AG20443 (cell line): ENCODE measurements at places on chromosomes 5 and 9.

- no peak for DNase-seq
Measured at GRCh38 chr9:2991292-2991691, 147.4 kb upstream of the PUM3 start.

GRCh38 chr9:127347831-127348776 lies 48.9 kb upstream of the SLC2A8 start:
- DNase-seq: peak; percentile 78

DNA sequence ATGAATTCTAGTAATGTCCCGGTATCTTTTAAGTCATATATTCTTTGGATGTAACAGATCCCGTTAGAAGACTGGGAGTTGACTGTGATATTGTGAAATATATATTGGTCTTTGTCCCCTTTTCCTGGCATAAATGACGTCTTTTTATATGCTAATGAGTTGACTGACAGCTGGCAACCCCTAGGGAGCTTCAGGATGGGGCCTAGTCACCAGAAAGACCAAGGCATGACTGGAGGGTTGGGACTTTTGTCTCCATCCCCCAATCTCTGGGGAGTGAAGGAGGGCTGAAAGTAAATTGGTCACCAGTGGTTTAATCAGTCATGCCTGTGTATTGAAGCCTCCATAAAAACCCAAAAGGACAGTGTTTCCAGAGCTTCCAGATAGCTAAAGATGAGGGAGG lies 241.6 kb downstream of the PJA2 start:
- DNase-seq: no peak

DNA sequence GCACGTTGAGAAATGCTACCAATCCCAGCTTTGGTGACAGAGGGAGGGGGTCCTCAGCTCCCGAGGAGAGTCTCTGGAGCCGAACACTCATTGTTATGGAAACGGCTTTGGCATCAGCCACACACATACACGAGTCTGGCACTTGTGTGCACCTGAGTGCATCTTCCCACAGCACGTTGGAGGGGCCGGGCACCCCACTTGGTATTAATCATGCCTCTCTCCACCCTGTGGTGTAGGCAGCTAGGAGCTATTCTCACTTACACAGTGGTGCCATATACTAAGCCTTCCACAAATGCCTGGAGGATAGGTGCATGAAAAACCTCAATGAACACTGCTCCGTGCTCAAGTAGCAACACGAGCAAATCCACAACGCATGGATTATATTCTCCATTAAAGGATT lies 133.9 kb upstream of the PANK3 start:
- no peak for DNase-seq

DNA sequence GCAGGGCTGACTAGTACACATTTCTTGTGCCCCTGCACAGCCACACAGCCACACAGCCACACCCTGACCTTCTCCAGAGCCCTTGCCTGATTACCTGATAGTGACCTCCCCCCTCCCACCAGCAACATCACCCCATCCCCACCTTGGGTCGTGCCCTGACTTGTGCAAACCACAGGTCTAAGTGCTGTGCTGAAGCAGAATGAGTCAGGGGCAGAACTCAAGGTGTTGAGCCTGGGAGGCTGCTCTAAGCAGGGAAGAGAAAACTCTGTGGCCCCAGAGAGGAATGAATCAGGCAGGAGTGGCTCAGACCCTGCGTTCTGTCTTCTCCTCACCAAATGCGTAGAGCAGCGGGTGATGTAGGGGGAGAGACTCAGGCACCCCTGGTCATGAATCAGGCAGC lies 24.3 kb upstream of the FAT2 start:
- DNase-seq: no peak

DNA sequence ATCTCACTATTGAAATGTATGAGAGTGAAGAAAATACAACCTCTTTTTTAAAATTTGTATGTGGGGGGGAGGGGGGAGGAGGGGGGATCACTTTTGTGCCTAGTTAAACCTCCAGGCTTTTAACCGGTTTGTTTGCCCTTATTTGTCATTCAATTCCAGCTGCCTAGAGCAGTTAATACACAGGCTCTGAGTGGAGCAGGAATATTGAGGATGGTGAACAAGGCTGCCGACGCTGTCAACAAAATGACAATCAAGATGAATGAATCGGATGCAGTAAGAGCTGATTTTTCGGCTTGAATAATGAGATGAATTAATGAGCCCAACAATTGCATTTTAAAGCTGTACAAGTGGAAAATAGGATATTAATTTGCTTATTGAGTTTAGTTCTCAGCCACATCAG lies 28.7 kb upstream of the SNX24 start:
- DNase-seq: no peak

- DNase-seq: no peak
Measured at GRCh38 chr9:86091477-86091876, 7.9 kb downstream of the GOLM1 start.

DNA sequence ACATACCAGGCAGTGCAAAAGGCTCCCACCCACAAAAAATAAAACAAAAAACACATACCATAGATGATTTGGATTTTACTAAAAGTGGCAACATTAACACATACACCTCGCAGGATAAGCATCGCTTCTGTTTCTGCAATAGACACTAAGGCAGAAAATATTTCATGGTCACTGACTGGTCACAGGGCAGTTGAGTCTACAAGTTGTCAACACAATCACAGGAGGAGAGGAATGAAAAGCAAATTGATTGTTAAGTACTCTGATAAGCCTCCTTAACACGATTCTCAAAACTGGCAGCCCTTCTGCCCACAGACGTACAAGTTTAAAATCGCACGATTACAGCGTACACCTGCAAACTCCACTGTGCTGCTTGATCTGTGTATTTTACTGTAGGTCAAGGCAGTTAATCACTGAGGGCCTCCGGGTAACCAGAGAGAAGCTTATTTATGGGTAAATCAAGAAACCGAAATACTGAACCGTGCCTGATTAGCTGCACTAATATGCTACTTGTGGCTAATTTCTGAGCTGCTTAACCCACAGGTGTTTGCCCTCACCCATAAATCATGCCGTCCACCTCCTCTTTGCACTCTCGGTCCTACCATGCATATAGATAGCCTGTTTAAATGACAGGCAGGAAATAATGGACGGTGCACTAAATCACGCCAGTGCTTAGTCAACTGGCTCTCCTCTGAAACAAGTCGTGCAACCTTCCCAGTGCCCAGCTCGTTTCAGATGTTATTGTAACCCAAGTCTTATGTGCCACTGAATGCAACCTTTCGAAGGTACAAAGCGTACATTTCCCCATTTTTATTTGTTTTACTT lies 659.4 kb upstream of the ADAMTS16 start:
- no peak for DNase-seq

GRCh38 chr5:56110646-56111403 lies 116.1 kb upstream of the IL6ST start:
- DNase-seq: peak; percentile 25

DNA sequence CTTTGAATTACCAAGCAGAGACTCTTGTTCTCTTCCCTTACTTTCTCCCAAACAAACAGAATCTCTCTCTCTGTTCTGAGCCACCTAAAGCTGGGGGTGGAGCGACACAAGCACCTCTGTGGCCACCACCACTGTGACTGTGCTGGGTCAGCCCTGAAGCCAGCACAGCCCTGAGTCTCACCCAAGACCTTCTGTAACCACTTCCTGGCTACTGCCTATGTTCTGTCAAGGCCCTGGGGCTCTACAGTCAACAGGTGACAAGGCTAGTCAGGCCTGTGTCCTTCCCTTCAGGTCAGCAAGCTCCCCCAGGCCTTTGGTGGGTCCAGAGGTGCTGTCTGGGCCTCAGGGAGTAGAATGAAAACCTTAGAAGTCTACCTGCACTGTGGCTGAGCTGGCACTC lies 26.1 kb upstream of the SLC28A3 start:
- DNase-seq: no peak

- peak; percentile 12 for DNase-seq
Measured at GRCh38 chr9:5608298-5609225, 20.3 kb upstream of the RIC1 start.

- no peak for DNase-seq
Measured at GRCh38 chr9:31519826-31520225, 864.6 kb upstream of the ACO1 start.

GRCh38 chr5:87916320-87916719 lies 352.3 kb downstream of the TMEM161B start:
- DNase-seq: no peak

GRCh38 chr5:139368613-139369012 lies 14.5 kb downstream of the SLC23A1 start:
- DNase-seq: no peak

DNA sequence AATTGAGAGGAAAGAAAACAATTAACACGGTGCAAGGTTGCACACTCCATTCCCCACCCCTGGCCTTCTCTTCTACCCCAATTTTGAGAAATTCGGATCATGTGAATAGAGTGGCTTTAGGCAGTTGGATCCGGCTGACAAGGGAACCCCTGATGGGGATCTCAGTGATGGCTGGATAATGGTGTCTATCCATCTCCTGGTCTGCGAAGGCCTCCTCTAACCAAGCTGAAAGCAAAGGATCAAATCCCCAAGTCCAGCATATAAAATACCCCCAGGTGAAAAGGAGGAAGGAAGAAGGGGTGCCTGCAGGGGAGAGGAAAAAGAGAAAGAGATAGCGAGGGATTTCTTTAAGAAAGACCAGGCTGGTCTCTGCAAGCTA lies 16.0 kb downstream of the NR2F1 start:
- no peak for DNase-seq

DNA sequence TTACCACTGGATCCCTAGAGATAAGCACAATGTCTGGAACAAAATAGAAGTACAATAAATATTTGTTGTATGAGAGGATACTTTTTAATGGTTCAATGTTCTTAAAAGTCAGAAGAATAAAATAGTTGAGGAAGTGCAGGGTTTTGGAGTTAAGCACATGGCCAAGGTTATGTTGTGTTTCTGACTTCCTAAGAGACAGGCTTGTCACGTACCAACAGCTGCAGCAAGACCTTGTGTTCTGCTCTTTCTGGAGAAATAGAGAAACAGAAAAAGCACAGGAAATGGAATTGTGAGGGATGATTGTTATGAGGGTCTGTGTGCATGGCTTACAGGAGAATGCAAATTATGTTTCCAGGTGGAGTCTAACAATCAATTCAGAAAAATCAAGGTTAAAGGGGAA lies 12.9 kb downstream of the CARTPT start:
- no peak for DNase-seq

DNA sequence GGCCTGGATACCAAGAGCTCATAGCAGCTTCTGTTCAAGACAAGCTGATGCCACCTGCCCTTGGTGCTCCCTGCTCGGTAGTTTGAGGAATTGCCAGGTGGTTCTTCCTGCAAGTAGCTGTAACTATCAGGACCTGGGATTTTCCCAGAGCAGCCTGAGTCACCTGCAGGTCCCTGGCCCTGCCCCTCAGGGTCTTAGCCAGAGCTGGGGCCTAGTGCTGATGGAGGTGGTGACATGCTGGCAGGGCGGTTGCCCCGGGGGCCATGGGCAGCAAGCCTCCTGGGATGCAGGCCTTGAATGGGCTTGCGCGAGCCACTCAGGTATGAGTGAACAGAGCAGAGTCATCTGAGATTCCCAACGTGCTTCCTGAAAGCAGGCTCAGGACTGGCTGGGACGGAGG lies 262.3 kb downstream of the HSPA4 start:
- DNase-seq: no peak
